ENCODE measurements at places on chromosomes 2 and 18.
A peak's percentile ranks its signal among the peaks of the same experiment; 100 is the strongest.

DNA sequence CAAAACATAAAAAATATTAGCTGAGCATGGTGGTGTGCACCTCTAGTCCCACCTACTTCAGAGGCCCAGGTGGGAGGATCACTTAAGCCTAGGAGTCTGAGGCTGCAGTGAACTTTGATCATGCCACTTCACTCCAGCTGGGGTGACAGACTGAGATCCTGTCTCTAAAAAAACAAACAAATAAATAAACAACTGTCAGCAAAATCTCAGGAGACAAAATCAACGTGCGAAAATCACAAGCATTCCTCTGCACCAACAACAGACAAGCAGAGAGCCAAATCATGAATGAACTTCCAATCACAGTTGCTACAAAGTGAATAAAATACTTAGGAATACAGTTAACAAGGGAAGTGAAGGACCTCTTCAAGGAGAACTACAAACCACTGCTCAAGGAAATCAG, 58.8 kb downstream of the TBR1 start:
- no peak for DNase-seq

DNA sequence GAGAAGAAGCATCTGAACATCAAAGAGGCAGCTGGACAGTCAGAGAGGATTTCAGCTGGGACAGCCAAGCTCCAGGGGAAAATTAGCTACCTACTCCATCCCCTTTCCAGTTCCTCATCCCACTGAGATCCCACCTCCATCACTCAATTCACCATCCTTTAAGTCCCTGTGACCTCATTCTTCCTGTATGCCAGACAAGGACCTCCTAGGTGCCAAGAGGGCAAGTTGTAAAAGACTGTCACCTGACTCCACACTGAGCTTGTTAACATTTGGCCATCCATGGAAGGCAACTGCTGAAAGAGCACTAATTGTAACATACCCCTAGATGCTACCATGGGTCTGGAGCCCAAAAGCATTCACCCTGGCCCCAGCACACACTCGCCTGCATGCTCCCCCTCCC, 97.8 kb downstream of the KYNU start:
- no peak for DNase-seq

GRCh38 chr2:120952318-120952717, 216.7 kb downstream of the GLI2 start:
- DNase-seq = no peak

- no peak for DNase-seq
Measured at GRCh38 chr2:123864416-123864815, 160.7 kb upstream of the CNTNAP5 start.

GRCh38 chr2:191115804-191116203, 35.0 kb downstream of the STAT4 start:
- DNase-seq = no peak

GRCh38 chr2:231611273-231612108, 18.8 kb downstream of the TEX44 start:
- DNase-seq = peak; percentile 75

- DNase-seq = peak; percentile 82
Measured at GRCh38 chr2:97740590-97741182, 27.3 kb downstream of the ZAP70 start.

GRCh38 chr2:129056959-129057317, 738.3 kb upstream of the HS6ST1 start:
- DNase-seq = no peak

GRCh38 chr2:231361701-231362554, 33.6 kb upstream of the B3GNT7 start:
- DNase-seq = no peak

GRCh38 chr2:103401621-103402020, 639.8 kb downstream of the TMEM182 start:
- DNase-seq = no peak

DNA sequence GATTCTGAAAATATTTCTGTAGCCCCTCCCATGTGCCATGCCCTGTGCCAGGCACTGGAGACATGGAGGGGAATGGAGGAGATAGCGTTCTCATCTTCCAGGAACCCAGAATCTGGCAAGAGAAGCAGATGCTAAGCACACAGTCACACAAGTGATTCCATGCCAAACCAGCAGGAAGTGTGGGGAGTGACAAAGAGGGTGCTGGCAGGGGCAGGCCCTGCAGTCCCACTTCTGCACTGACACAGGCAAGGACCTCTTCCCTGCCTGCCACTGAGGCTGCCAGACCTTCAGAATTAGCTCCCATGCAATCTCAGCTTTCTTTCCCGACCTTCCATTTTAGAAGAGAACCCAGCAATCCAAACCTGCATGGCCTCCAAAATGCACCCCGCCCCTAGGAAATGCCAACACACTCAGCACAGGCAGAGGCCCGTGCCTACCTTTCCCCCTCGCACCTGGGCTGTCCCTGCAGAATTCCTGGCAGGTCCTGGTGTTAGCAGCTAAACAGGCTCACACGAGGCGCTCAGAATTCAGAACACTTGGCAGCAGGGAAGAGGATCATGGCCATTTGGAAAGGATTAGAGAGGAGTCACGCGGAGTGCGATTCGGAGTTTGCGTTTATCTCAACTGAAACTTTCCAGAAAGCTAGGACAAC, 155.3 kb downstream of the MSH2 start:
- DNase-seq = no peak

- no peak for DNase-seq
Measured at GRCh38 chr2:76427452-76427851, 716.7 kb upstream of the GCFC2 start.

- DNase-seq = no peak
Measured at GRCh38 chr2:138496096-138496651, 5.4 kb upstream of the SPOPL start.

DNA sequence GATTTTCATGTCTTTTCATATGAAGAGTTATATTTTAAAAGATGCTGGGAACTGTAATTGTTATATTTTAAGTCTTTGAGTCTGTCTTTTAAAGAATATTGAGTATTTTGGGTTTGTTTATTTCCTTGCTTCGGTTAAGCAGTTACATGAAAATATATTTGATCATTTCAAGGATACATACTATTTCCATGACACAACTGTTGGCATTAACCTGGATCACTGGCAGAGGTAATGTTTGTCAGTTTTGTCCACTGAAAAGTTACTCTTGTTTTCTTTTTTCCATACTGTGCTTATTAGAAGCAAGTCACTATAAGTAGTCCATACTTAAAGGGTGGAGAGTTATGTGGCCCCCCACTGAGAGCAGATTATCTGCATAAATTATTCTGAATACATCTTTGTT, 1142.0 kb upstream of the TMEFF2 start:
- DNase-seq = no peak

GRCh38 chr2:190526105-190526750, 8.3 kb downstream of the NEMP2 start:
- no peak for DNase-seq

- DNase-seq = no peak
Measured at GRCh38 chr2:210477496-210477895, 937 bp upstream of the LANCL1 start.

DNA sequence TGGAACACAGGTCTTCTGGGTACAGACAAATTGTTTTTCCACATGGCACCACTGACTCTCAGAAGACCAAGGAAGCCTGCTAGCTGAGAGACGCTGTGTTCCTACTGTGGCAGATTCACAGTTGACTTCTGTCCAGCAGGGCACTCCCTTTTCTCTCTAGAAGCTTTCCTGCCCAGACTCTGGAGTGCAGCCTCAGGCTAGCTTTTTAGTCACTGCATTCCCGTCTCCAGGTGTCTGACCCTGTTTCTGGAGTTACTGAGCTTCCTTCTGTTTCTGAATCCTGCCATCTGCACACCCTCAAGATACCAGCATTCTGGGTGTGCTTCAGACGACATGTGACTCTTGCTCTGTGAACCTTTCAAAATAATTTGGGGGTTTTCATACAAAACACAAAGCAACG, 125.1 kb downstream of the TMEM200C start:
- DNase-seq = no peak

DNA sequence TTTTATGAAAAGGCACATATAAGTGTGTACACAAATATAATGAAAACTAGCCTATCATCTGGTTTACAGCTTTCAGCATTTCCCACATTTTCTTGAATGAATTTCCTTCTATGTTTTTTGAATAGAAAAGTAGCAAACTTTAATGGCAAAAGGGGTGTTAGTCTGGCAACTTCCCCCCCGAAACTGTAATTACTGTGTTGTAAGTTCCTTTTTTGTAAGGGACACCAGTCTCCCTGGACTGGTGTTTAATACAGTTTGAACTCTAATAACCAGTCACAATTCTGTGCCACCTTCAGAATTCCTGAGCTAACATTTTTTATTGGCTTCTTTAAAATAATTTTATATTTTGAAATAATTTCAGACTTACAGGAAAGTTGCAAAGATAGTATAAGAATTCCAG, 94.2 kb downstream of the ACSL3 start:
- no peak for DNase-seq

- DNase-seq = no peak
Measured at GRCh38 chr2:2850859-2851258, 519.8 kb upstream of the MYT1L start.

- DNase-seq = no peak
Measured at GRCh38 chr2:10794876-10795275, 17.7 kb downstream of the PDIA6 start.

GRCh38 chr2:52072949-52073348, 1041.0 kb upstream of the NRXN1 start:
- no peak for DNase-seq

- DNase-seq = no peak
Measured at GRCh38 chr2:188319838-188320237, 28.2 kb downstream of the GULP1 start.

DNA sequence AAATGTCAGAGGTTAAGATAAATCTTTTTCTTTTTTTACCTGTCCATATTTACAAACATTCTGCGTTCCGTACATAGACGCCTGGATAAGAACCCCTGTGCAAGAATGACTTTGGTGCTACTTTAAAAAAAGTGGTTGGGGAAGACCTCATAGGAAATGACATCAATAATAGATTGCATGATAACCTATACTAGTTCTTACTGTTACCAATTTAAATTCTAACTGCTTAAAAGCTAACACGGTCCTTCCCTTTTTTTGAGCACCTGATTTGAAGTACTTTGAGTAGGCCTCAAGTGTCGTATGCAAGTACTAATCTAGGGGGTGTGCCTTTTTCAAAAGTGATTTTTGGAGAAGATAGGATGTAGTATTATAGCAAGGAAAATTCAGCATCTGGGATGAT, 2.1 kb downstream of the SLC39A10 start:
- DNase-seq = no peak

DNA sequence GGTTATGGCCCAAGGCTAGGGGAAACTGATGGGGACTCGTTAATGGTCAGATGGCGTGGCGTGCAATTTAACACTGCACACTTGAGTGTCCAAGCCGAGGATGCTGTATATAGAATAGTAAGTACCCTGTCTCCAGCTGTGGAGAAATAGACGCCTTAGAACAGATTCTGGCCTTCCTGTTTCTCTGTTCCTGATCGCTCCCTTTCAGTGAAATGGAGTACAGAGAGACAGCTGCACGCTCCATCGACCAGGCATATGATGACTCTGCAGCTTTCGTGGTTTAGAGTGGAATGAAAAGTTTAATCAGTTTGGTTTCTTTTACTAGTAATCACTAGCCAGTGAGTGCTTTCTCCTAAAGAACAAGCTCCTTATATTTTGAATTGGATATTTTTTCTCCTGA, 213.4 kb downstream of the NEDD4L start:
- DNase-seq = no peak

GRCh38 chr2:173734797-173735196, 230.4 kb downstream of the SP3 start:
- no peak for DNase-seq

GRCh38 chr2:194176134-194176533, 1480.9 kb upstream of the SLC39A10 start:
- DNase-seq = no peak

- no peak for DNase-seq
Measured at GRCh38 chr18:7931763-7932162, 364.6 kb downstream of the PTPRM start.

- DNase-seq = no peak
Measured at GRCh38 chr2:211251016-211251415, 694.6 kb downstream of the CPS1 start.

GRCh38 chr2:215527736-215528135, 91.9 kb upstream of the FN1 start:
- DNase-seq = no peak

- no peak for DNase-seq
Measured at GRCh38 chr2:95122197-95122551, 566 bp upstream of the MRPS5 start.

DNA sequence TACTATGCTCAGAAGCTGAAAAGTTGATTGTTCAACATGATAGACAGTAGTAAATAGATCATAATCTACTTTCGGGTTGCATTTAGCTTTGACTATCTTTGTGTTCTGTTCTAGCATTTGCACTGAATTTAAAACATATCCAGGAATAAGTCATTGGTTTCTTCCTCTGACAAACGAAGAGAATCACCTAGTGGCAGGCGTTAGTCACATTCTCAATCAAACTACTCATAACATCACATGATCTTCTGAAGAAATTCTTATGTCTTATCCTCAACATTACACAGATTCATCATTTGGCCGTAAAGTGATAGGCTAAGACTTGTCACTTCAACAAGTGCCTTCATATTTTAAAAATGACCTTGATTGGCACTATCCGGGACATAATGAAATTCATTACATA, 63.6 kb upstream of the TTC21B start:
- DNase-seq = no peak

GRCh38 chr2:128557831-128558241, 239.2 kb upstream of the HS6ST1 start:
- DNase-seq = no peak

DNA sequence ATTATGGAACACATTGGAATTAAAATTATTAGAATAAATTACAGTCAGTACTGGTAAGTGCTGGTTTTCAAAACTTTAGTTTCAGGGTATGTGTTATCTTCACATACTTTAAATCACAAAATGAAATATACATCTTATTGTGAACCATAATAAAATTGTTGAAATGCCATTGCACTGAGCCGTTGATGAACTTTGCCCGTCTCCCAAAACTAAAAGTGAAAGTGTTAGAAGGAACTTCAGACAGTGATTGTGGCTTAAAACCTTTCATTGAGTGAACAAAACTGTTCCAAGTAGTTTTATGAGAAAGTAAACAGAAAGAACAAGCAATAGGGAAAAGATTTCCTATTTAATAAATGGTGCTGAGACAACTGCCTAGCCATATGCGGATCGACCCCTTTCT, 811.6 kb downstream of the PLCL1 start:
- DNase-seq = no peak

GRCh38 chr18:23141104-23141999, 6.1 kb downstream of the CABLES1 start:
- DNase-seq = no peak

DNA sequence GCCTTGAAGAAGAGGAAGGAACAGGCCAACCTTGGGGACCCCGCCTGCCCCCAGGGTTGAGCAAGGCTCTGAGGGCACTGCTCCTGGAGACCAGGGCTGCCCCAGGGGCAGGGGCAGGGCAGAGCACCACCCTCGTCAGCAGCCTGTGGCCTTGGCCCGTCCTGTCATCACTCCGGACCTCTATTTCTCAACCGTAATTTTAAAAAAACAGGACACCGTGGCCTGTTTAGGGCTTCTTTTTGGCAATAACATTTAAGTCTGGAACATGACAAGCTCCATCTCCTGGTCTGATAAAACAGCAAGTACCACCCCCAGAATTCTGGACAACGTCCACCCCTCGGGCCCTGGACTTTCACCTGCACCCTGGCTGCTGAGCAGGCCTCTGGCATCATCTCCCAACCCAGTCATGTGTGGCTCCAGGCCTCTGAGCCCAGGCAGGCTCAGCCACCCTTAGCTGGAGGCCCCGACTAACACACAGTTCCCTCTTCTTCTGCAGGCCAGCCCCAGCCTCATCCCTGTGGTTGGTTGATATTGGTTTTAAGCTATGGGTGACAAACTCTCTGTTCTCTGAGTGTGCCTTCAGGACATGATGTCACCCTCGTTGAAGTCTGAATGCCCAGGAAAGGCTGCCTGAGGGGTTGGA, 22.6 kb upstream of the ID2 start:
- DNase-seq = no peak

- DNase-seq = no peak
Measured at GRCh38 chr18:76558881-76559667, 64.0 kb upstream of the ZNF516 start.

Data from activated CD8-positive, alpha-beta memory T cell treated with anti-CD3 and anti-CD28 coated beads, Interleukin-2, amount 50 U/mL, for 48 hours (primary cell).